ENCODE measurements at places on chromosomes 11 and 22. TPM values are rescaled to one million over a fixed set of nuclear protein-coding genes. Genes with fewer than 3 reads are reported as not detected.

The ANGPTL5 gene
- total RNA-seq: not detected

The PCSK7 gene
- total RNA-seq: 121 TPM

GRCh38 chr11:77122576-77123212 is 5.4 kb upstream of the MYO7A start:
- DNase-seq: no peak

DNA sequence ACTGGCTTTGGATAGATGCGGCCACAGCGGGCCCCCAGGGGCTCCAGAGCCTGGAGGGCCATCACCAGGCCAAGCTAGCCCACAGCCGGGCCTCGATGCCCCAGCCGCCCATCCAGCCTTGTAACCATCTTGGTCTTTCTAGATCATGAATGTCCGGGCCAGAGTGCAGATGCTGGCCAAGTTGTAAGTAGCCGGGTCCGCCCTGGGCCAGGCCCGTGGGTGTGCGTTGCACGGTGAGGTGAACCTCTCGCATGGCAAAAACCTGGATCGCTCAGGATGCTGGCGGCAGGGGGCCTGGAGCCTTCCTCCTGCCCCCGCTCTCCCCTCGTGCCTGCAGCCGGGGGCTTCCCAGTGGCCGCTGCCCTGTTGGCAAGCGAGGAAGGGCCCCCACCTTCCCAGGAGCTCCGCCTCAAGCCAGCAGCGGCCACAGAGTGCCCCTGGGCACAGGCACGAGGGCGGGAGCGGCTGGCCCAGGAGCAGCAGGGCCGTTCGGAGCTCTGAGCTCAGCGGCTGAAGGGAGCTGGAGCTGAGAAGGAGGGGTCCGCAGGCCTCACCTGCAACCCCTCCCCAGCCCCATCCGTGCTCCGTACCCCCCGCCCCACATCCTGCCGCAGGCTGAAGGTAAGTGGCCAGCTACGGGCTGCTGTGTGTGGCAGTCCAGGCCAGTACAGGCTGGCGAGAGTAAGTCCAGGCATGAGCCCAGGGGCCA is 10.9 kb upstream of the MRPL23 start:
- DNase-seq: no peak

DNA sequence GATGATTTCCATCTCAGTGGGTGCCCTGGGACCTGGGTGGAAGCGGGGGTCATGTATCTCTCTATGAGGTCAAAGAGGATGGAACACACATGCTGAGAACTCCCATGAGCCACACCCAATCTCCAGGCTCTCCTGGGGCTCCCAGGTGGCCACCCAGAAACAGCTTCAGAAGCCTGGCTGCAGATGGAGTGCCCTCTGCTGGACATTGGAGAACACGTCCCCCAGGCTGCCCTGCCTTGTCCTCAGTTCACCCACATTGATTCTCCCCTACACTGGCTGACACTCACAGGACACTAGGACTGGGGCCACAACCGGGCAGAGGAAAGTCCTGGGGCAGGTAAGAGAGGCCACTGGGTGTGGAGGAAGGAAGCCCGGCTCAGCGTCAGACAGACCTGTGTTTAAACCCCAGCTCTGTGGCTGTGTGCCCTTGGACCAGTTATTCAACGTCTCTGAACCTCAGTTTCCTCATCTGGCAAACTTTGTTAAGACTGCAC is 4.5 kb upstream of the NOL12 start:
- DNase-seq: peak; percentile 85

GRCh38 chr22:37211075-37211865 is 1.0 kb downstream of the SSTR3 start:
- no peak for DNase-seq

- no peak for DNase-seq
Measured at GRCh38 chr11:118614511-118614910, 7.1 kb downstream of the PHLDB1 start.
